Kidney tubule cell (primary cell): ENCODE measurements at places on chromosomes 13 and 19.

GRCh38 chr19:12943437-12944044, 2.1 kb upstream of the RAD23A start:
- DNase-seq: no peak

DNA sequence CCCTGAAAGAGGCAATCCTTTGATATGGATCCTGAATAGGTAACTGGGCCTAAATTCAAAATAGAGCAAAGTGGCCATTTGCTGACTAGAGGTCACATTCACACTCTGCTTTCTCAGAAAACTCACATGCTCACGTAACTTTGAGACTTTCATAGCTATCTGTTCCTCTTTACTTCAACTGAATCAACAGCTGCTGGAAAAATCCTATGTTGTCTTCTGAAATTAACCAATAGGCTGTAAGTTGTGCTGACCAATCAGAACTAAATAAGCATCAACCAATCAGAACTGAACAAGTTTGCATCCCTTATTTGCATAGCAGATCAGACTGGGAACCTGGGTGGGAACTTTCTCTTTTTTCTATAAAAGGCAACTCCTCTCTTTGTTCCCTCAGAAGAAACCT, 24.0 kb upstream of the TBC1D4 start:
- DNase-seq: no peak

DNA sequence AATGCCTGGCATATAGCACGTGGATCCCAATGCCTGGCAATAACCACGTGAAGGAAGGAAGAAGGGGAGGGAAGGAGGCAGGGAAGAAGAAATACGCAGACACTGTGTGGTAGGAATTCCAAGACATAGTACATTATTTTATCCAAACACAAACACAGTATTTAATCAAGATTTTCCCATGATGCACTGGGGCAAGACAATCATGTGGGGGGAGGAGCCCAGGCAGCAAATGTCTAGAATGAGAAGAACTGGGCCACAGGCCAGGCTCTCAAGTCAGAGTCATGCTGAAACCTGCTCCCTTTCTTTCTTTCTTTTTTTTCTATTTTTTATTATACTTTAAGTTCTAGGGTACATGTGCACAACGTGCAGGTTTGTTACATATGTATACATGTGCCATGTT, 717.9 kb downstream of the UQCRFS1 start:
- DNase-seq: no peak

DNA sequence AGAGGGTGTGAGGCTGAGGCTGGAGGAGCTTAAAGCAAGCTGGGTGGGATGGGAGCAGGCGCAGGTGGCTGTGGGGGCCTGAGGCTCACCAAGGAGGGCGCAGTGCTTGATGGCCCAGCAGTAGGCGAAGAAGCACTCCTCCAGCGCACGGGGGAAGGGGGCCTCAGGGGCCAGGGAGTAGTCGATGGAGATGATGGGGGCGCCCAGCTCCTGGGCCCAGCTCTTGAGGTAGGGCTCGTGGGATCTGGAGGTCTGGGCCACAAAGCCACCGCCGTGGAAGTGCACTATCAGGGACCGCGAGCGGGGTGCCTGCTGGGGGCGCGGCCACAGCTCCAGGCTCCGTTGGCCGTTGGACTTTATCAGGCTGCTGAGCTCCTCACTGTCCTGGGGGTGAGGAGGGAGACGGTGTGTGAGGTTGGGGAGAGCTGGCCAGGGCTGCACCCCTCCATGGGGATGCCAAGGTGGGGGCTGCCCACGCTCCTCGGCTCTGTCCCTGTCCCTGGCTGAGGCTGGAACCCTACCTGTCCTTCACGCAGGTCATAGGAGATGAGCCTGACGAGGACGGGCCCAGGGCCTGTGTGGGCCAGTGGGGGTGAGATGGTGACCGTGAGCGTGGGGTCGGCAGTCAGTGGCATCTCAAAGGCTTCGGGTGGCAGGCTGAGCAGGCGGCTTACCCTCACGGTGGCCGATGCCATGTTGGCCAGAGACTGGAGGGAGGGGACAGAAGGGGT, 17.2 kb upstream of the CNFN start:
- DNase-seq: no peak

DNA sequence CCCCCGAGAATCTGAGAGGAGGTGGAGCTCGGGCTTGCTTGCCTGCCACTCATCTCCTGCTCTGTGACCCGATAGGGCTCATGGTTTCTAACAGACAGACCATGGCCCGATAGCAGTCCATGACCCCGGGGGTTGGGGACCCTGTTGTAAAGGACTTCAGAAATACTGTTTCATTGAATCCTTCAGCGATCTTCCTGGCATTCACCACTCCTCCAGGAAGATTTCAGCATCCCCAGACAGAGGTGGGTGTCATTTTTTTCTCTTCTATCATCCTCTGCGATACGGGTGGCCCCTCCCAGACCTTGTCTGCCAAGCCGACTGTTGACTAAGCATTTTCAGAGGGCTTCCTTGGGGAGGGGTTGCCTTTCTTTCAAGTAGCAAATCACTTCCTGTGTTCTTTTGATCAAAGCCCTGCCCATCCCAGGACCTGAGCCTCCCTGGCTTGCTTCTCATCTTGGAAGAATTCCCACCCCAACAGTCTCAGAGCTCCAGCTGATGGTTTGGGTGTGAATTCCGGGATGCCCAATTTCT, 1.7 kb downstream of the MYO1F start:
- DNase-seq: no peak

- no peak for DNase-seq
Observed at GRCh38 chr13:74778946-74779345, 644.7 kb upstream of the KLF12 start.

GRCh38 chr19:7873304-7874075, 700 bp downstream of the PRR36 start:
- no peak for DNase-seq

- DNase-seq: peak; percentile 85
Observed at GRCh38 chr19:3175781-3176714, 2.5 kb upstream of the S1PR4 start.

DNA sequence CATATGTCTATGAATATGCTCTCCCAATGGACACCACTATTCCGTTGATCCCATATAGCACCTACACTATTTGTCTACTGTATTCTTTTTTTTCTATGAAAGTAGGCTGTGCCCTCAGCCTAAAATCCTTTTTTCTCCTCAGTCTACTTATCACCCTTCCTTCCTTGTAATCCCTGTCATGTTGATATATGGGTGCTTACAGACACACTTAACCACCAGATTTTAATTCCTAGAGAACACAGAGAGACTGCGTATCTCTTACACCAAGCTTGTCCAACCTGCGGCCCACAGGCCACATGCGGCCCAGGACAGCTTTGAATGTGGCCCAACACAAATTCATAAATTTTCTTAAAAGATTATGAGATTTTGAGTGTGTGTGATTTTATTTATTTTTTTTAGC, 101.1 kb downstream of the ZAR1L start:
- DNase-seq: no peak
